SJCRH30 (cell line): ENCODE measurements at places on chromosomes 7 and 10.

- DNase-seq: no peak
Observed at GRCh38 chr10:66924674-66925345, 1.0 kb upstream of the LRRTM3 start.

- DNase-seq: no peak
Observed at GRCh38 chr10:62637249-62638061, 167.1 kb upstream of the ADO start.

GRCh38 chr10:95247881-95248583, 42.8 kb downstream of the PDLIM1 start:
- no peak for DNase-seq

DNA sequence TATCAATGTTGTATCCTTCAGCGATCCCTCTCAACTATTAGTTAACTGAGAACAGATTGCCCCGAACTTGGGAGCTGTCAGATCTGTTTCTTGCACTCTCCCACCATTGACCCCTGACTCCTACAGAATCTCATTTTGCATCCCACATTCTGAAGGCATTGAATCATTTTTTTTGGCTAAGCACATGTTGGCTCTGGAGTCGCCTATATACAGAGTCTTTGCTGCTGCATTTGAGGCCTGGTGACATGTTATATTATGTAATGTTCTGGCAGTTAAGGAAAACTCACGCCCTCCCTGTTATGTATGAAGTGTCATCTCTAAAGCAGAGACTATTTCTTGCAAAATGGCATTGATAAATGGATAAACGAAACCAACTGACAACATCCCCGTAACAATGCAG, 159.2 kb upstream of the ITGB1 start:
- no peak for DNase-seq

- DNase-seq: no peak
Observed at GRCh38 chr7:135501402-135501801, 8.5 kb downstream of the CNOT4 start.

DNA sequence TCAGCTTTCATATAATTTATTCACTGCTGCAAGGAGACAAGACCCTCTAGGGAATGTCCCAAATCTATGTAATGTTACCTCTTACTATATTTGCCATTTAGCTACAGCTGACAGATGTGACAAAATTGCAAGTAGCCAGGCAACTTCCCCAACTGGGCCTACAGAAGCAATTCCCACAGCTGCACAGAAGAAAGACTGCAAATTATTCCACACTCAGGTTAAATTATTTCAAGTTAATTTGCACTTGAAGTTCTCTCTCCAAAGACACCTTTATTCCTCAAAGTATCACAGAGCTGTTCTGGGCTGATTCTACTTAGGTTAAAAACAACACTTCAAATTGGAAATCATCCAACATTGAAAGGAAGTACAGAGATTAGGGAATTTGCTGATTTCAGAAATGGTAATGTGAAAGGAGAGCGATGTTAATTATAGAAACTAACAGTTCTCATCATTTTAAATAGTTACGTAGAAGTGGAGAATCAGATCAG, 133.6 kb downstream of the THSD7A start:
- DNase-seq: peak; percentile 60

DNA sequence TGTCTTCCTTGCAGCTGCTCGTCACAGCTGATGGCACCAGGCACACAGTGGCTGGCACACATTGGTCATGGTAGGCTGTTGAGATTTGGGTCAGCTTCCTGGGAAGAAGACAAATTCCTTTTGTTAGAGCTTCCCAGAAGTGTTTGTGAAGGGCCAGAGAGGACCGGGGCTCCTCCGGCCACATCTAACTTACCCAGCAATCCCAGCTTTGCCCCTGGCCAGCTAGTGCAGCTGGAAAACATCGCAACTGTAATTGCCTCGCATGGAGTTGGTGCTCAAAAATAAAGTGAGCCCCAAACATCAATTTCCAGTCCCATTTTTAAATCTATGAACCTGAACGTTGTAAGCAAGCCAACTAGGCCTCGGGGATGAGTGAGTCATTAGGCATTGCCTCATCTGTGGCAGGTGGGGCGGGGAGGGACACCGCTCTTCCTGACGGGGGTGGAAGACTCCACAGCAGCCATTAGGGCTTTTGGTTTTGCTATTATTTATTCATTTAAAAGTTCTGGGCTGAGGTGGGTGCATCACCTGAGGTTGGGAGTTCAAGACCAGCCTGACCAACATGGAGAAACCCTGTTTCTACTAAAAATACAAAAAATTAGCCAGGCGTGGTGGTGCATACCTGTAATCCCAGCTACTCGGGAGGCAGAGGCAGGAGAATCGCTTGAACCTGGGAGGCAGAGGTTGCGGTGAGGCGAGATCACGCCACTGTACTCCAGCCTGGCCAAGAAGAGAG, 12.4 kb downstream of the CPA5 start:
- DNase-seq: peak; percentile 96

- DNase-seq: no peak
Observed at GRCh38 chr7:29857654-29858053, 51.3 kb downstream of the WIPF3 start.

DNA sequence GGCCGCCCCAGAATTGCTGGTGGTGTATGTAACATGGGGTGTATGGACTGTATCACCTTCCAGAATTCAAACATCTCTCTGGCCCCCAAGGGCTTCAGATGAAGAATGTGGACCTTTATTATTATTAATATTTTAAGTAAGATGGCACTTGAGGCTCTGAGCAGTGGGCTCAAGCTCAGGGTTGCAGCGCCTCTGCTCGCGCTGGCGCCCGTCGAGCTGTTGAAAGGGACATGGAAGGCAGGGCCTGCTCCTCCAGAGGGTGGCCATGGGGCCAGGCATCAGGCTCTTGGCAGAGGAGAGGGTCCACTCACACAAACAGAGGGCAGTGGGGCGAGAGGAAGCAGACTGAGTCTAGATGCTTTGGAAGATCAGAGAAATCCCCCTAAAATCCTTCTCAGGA, 120.2 kb downstream of the NT5C2 start:
- no peak for DNase-seq

GRCh38 chr7:80393786-80394185, 118.1 kb downstream of the GNAT3 start:
- DNase-seq: no peak

GRCh38 chr10:87850742-87851205, 12.6 kb downstream of the KLLN start:
- DNase-seq: peak; percentile 60

- DNase-seq: no peak
Observed at GRCh38 chr10:123530166-123530870, 135.8 kb upstream of the GPR26 start.

DNA sequence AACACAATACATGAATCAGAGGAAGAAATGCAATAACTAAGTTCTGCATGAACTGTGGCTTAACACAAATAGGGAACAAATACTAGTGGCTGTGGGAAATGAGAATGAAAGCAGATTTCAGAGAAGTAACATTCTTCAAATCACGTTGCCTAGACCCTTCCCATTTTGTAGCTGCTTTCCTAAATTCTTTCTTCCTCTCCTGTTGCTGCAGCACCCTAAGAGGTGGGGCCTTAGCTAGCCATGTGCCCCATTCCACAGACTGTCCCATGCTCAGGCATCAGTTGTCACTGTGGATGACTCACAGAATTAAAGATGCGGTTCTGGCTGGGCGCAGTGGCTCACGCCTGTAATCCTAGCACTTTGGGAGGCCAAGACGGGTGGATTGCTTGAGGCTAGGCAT, 704.7 kb upstream of the C7orf33 start:
- no peak for DNase-seq

DNA sequence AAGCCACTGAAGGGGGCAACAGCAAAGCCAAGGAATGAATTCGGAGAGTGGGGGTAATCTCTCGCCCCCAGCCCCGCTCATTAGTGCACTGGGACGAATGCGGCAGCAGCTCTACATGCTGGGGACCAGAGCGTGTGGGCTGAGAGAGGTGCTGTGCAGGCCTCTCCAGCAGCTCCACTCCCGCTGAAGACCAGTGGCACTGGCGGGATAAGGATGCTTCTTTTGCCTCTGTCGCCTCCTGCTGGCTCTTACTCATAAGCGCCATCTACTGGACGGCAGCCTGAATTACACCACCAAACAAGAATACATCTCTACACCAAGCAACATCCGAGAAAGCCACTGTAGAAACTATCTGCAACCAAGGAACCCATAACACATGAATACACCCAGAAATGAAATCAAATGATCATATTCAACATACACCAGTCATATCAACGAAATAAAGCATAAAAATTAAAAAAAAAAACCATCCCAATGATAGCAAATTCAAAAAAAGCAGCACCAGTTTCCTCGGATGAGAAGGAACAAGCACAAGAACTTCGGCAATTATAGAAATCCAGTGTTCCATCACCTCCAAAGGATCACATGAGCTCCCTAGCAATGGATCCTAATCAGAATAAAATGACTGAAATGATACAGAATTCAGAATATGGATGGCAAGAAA, 79.0 kb upstream of the TMEM168 start:
- peak; percentile 51 for DNase-seq

GRCh38 chr7:135414850-135415439, 95.0 kb downstream of the CNOT4 start:
- peak; percentile 70 for DNase-seq

GRCh38 chr10:34254596-34254995, 560.5 kb downstream of the PARD3 start:
- DNase-seq: peak; percentile 74

DNA sequence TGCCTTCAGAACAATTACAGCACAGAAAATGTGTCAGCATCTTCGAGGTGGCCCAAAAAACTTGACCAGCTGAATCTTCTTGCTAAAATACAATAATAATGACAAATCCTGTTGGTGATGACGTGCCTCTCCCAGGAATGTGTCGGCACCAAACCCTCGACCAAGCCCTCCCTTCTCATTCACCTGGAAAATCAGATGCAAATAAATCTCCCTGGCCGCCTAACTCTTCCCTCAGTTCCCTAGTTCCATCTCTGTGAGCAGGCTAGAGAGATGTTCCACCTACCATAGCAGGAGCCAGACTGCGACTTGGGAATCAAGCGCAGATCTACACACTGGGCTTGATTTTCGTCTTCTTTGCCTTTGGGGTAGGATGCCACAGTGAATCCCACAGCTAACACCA, 4.1 kb downstream of the PRSS1 start:
- DNase-seq: no peak

- DNase-seq: no peak
Observed at GRCh38 chr7:98565103-98565502, 52.0 kb upstream of the NPTX2 start.

- DNase-seq: no peak
Observed at GRCh38 chr7:110148054-110148453, 942.9 kb upstream of the LRRN3 start.

- no peak for DNase-seq
Observed at GRCh38 chr7:824081-824480, 8.2 kb upstream of the SUN1 start.

- no peak for DNase-seq
Observed at GRCh38 chr10:73414230-73414945, 530 bp upstream of the ANXA7 start.

GRCh38 chr10:64547168-64547567, 1026.0 kb downstream of the REEP3 start:
- DNase-seq: no peak

- DNase-seq: peak; percentile 33
Observed at GRCh38 chr7:33849004-33849403, 56.3 kb upstream of the BMPER start.

DNA sequence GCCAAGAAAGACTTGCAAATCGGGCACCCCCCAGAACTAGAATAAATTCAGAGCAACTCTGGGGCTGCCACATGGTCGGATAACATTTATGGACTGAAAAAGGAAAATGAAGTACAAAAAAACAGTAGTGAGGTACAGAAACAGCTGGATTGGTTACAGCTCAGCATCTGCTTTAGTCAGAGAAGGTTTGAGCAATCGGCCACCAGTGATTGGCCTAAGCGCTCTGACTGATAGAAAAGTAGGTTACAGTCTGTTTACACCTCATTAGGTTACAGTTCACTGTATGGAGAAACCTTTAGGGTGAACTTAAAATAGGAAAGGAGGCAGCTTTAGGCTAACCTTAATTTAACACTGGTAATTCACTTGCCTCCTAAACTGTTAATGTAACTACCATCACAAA, 102.0 kb upstream of the DKK1 start:
- no peak for DNase-seq

GRCh38 chr7:46738165-46738564, 817.1 kb upstream of the IGFBP3 start:
- no peak for DNase-seq

DNA sequence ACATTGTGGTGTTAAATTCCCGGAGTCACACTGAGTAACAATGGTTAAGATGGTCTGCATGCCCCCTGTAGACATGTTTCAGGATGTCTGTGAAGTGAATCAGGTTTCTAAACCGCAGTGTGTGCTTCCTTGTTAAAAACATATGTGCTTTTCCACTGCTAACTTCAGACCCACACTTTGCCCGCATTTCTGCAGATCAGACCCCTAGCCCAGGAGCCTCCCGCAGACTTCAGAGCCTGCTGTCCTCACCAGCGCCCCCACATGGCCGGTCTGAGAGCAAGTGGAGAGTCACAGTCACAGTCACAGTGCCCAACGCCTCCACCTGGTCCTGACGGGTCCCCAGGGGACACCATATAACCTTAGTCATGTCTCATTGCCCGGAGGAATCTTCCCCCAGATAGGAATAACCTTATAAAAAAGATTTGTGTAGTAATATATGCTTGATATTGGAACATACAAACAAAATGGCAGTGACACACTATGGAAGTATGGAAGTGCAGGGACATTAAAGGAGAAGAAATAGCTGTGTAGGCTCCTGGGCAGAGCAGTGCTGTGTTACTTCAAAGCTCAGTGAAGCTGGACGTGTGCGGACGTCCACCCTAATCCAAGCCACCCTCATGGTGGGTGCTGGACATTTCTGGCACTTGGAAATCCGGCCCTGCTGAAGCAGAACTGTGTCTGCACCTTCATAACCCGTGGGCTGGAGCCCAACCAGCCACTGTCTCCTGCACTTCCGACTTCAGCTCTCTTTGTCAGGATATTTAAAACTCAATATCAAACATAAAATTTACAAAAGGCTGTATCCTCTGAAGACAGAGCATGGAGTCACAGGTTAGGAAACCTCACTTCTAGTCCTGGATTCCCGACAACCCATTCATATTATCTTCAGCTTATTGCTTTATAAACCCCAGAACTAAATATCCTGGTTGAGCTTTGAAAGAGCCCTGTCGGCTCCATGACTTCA, 29.0 kb downstream of the GSTO2 start:
- peak; percentile 32 for DNase-seq

DNA sequence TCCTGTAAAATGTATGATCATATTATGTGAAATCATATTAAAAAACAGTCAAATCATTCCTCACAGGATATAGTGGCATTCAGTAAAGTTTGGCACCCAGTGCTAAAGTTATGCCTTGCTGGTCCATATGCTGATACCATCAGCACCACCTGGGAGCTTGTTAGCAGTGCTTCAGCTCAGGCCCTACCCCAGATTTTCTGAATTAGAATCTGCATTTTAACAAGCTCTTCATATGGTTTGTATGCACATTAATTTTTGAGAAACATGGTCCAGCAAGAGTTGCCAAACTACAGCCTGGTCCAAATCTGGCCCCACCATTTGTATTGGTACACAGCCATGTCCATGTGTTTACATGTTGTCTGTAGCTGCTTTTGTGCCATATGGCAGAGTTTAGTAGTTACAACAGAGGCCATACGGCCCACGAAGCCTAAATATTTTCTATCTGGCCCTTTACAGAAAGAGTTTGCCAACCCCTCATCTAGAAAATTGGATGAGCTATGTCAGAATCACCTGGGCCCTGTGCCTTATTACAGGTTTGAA, 30.1 kb downstream of the RAB18 start:
- DNase-seq: no peak

- no peak for DNase-seq
Observed at GRCh38 chr7:123355576-123356190, 155.9 kb upstream of the SLC13A1 start.

- no peak for DNase-seq
Observed at GRCh38 chr7:142303650-142304049, 45.8 kb upstream of the PRSS58 start.
